ENCODE measurements at places on chromosomes 11 and 22.

- DNase-seq = no peak
These were observed 180.6 kb upstream of the MTMR2 start for GRCh38 chr11:96104496-96104895.

DNA sequence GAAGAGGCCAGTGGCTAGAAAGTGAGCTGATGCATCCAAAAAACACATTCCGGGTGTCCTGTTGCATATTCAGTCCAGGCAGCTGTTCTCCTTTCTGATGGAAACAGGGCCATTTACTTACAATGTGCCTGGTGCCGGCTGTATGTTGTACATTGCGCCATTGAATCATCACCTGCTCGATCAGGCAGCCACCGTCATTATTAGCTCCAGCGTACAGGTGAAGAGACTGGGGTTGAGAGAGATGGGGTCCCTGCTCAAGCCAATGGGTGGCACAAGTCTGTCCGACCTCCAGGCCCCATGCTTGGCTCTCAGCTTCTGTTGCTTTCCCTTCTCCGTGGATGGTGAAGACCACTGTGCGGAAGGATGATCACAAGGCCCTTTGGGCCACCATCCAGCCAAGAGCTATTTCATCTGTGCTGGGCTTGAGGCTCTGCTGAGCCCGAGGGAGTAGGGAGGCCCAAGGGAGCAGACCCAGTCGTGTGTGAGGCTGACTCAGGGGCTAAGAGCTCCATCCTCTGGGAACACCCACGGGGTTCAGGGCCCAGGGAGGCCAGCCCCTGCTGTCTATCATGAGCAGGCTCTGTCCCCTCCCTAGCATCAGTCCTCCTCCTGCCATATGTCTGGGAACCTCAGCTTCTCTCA lies 20.7 kb upstream of the EMID1 start:
- no peak for DNase-seq

GRCh38 chr11:119056421-119056999 lies 495 bp downstream of the HYOU1 start:
- DNase-seq = peak; percentile 61

GRCh38 chr11:11076879-11077278 lies 219.0 kb upstream of the ZBED5 start:
- no peak for DNase-seq

DNA sequence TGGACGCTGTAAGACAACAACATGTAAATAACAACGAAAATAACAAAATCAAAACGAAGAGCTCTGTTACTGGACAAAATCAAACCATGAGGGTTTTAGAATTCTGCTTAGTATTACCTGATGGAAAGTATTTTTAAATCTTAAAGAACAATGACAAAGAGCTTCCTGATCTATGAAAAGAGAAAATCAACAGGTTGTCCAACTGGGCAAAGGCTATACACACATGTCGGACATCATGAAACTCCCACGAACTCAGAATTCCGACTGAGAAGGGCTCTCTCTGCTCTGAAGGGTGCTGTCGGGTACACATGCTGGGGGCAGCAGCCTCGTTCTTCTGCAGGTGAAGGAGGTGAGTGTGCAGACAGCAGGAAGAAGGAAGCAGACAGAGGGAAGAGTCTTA lies 25.8 kb downstream of the CERK start:
- no peak for DNase-seq

GRCh38 chr11:72326151-72326848 lies 82.3 kb upstream of the PHOX2A start:
- no peak for DNase-seq

GRCh38 chr22:38631724-38632123 lies 24.5 kb downstream of the FAM227A start:
- DNase-seq = no peak
